ENCODE measurements at places on chromosomes 2 and 18.

- peak; percentile 43 for DNase-seq
Observed at GRCh38 chr18:51498085-51498855, 300.8 kb upstream of the MEX3C start.

DNA sequence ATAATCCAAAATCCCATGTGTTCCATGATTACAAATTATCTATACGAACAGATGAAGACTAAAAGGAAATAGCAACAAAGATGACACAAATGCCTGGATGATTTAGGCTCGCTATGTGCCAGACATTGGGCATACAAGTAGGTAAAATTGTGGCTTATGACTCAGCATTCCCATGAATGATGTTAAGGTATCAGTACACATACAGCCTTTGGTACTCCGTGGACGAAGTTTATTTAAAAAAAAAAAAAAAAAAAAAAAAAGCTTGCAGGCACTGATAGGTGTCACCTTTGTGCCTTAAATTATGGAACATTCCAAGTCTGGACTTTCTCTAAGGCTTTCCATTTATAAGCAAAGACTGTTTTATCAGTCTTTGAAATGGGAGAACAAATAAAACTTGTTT lies 2.7 kb downstream of the CHAC2 start:
- DNase-seq = no peak

DNA sequence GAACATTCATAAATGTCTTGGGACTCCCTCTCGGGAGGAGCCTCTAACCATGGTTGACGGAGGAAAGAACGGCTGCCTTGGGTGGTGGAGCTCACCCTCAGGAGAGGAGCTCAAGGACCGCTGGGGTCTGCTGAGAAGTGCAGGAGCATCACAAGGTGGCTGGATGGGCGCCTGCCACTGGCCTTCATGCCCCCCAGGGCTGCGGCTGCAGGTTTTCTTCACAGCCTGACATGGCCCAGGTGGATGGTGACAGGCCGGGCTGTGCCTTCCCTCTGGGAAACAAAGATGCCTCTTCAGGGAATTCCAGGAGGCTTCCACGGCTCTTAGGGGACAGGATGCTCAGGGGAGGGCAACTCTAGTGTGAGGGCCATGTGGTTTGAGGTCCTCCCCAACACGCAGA lies 119.5 kb upstream of the PXDN start:
- no peak for DNase-seq

GRCh38 chr18:4078246-4078645 lies 376.9 kb downstream of the DLGAP1 start:
- DNase-seq = no peak

- no peak for DNase-seq
Observed at GRCh38 chr2:19823507-19823906, 78.3 kb downstream of the TTC32 start.

GRCh38 chr2:60529785-60530627 lies 23.4 kb downstream of the BCL11A start:
- no peak for DNase-seq

DNA sequence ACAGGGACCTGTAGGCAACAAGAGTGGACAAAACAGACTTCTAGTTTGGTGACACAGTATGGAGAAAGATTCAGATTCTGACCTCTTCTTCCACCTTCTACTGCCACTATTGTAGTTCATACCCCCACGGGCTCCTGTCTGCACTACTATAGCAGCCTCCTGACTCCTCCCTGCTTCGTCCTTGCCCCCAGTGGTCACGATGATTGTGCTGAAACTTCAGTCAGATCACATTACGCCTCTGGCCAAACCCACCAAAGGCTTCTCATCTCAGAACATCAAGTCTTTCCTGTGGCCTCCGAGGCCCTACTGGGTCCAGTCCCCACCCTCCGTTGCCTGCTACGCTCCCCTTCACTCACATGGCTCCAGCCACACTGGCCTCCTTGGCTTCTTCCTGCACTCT lies 147.6 kb downstream of the CYP26B1 start:
- no peak for DNase-seq

- no peak for DNase-seq
Observed at GRCh38 chr18:2392446-2392845, 178.9 kb downstream of the METTL4 start.

DNA sequence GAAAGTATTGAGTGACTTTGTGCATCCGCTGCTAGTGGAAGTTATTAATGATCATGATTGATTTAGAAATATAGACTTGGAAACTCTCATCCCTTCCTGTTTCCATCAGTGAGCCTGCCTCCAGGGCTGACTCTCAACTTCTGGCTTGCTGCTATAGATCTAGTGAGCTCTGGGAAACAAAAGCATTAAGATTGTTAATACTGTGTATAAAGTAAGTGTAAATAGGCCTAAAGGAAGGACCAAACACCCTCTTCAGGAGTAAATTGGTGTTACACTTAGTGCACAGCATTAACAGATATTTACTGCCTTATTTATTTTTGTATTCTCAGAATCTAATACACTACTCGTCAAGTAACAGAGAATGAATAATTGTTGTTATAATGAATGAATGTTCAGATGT lies 285.6 kb downstream of the THSD7B start:
- no peak for DNase-seq

DNA sequence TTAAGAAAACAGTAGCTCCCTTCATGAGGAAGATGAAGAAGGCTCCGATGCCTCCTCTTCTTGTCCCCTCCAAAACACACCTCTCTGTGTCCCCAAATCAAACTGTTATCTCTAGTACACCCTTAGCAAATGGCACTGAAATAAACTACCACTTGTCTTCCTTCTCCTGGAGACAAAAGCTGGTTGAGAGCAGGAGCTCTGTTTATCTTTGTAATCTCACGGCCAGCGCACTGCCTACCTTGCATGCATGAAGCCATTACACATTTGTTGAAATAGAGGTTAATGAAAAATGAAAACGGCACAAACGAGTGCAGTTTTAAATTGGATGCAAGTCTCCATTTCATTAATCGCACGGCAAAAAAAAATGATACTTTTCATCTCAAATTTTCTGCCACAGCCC lies 113.7 kb downstream of the EPB41L3 start:
- no peak for DNase-seq

DNA sequence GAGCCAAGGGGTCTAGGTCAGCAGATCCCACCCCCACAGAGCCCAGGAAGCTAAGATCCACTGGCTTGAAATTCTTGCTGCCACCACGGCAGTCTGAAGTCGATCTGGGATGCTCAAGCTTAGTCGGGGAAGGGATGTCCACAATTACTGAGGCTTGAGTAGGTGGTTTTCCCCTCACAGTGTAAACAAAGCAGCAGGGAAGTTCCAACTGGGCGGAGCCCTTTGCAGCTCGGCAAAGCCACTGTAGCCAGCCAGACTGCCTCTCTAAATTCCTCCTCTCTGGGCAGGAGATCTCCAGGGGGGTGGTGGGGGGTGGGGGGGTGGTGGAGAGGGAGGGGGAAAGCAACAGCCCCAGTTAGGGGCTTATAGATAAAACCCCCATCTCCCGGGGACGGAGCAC lies 419.5 kb downstream of the NUP35 start:
- DNase-seq = no peak

DNA sequence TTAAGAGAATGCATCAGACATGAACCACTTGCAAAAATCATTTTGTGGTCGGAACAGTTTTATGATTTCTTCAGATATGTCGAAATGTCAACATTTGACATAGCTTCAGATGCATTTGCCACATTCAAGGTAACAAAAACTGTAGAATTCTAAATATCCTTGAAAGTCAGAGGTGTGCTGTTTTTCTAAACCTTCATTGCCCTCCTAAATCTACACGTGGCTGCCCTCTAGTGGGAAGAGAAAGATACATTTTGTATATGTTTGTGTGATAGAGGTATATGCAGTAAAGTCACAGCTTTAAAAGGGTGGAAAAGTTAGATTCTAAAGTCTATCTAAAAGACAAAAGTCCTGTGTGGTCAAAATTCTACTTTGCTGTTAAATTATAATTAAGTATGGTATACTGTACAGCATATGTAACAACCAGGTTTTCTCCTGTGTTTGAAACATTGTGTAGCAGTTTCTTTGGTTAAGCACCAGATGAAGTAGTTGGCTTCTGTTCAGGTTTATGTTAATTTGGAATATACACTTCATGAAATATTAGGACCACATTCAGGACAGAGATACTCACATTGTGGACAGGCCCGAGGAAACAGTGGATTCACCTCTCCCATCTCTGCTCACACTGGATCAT lies 65.9 kb upstream of the ITM2C start:
- no peak for DNase-seq

DNA sequence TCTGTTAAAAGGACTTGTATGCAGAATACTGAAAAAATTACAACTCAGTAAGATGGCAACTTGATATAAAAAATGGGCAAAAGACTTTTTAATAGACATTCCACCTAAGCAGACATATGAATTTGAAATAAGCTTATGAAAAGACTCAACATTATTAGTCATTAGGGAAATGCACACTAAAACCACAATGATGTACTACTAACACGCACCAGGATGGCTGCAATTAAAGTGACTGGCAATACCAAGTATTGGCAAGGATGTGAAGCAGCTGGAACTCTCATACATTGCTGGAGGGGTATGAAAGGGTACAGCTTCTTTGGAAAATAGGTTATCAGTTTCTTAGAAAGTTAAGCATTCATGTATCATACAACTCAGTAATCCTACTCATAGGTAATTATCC lies 3.2 kb upstream of the ENOSF1 start:
- DNase-seq = no peak

DNA sequence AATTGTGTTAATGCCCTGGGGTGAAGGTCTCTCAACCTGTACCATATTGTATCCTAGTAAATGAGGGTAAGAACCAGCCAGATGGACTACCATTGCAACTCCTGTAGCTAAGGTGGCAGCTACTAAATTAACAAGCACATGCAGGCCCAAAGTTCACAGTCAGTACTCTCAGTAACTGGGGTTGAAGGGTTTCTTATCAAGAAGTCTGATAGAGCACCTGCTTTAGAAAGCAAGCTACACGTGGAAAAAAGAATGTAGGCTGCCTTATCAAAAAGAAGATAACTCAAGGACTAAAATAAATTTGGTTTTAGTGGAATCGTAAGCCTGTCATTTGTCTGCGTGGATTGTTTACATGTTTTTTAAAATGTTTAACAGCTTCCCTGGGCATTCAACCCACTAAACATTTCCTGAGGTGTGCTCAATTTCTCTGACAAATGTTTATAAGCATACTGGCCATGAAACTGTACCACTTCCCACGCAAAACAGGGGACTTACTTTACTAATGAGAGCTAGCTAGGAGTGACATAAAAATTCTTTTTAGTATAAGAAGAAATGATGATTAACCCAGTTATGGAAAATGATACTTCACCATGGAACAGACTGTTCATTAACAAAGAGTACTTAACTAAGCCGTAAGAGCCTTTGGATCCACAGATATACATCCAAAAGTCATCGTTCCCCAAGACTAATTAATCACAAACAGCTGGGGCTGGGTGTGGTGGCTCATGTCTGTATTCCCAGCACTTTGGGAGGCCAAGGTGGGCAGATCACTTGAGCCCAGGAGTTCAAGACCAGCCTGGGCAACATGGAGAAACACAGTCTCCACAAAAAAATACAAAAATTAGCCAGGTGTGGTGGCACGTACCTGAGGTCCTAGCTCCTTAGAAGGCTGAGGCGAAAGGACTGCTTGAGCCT lies 36.5 kb downstream of the LPIN2 start:
- no peak for DNase-seq

GRCh38 chr2:181465676-181466375 lies 8.6 kb downstream of the ITGA4 start:
- no peak for DNase-seq

DNA sequence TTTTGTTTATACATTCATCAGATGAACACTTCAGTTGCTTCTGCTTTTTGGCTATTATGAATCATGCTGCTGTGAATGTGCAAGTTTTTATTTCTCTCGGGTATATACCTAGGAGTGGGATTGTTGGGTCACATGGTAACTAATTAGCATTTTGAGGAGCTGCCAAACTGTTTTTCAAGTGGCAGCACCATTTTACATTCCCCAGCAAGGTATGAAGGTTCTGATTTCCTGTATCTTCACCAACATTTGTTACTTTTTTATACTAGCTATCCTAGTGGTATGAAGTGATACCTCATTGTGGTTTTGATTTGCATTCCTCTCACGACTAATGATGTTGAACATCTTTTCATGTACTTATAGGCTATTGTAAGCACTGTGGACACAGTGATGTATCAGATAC lies 53.9 kb downstream of the DYNC1I2 start:
- no peak for DNase-seq
